Caki2 (cell line): ENCODE measurements at places on chromosomes 2 and 18. TPM values are rescaled to one million over a fixed set of nuclear protein-coding genes. Genes with fewer than 3 reads are reported as not detected.

Gene TEKT4
- not detected in 2 replicates for total RNA-seq

Gene MATN3
- total RNA-seq = 2.6 and 3.6 TPM in 2 replicates

Gene TMEM163
- total RNA-seq = 0.78 TPM in 1 of 2 replicates, not detected in the other

- no peak for DNase-seq
These were observed 4.7 kb downstream of the FMNL2 start for GRCh38 chr2:152339556-152340286.

DNA sequence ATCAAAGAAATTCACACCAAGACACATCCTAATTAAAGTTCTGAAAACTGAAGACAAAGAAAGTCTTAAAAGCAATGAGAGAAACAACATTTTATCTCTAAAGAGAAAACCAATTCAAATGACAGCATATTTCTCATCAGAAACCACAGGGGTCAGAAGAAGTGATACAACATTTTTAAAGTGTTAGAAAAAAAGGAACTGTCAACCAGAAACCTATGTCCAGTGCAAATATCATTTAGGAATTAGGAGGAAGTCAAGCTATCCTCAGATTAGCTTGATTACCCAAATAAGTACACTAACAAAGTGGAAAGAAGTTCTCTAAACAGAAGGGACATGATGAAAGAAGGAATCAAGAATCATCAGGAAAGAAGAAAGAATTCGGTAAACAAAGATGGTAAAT lies 59.5 kb upstream of the BCL2L11 start:
- no peak for DNase-seq

DNA sequence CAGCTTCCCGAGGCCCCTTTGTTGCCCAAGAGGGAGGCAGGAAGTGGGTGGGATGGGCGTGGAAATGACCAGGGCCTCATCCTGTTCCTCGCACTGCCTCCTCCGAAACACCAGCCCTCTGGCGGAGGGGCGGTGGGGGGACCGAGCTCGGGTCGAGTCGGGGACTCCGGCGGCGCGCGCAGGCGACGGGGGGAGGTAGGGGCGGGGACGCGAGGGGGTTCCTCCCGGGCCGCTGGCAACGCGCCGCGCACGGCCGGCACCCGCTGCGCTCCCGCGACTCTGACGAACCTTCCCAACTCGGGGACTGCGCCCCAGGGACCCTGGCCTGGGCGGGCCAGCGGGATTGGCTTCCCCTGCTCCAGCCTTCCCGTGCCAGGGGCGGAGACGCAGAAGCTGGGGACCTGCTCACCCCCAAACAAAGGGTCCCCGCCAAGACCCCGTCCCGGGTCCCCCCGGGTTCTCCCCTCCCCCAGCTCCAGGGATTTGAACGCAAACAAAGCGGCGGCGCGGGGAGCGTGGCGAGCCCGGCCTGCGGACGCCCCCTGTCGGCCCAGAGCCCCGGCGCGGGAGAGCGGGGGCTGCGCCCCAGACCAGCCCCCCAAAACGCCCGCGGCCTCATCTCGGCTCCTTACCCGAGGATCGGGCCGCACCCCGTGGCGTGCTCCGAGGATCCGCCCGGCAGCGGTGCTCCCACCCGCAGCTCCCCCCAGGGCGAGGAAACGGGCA lies 1.2 kb downstream of the SEMA4C start:
- peak; percentile 69 for DNase-seq
